ENCODE measurements at places on chromosomes 11 and 22.

DNA sequence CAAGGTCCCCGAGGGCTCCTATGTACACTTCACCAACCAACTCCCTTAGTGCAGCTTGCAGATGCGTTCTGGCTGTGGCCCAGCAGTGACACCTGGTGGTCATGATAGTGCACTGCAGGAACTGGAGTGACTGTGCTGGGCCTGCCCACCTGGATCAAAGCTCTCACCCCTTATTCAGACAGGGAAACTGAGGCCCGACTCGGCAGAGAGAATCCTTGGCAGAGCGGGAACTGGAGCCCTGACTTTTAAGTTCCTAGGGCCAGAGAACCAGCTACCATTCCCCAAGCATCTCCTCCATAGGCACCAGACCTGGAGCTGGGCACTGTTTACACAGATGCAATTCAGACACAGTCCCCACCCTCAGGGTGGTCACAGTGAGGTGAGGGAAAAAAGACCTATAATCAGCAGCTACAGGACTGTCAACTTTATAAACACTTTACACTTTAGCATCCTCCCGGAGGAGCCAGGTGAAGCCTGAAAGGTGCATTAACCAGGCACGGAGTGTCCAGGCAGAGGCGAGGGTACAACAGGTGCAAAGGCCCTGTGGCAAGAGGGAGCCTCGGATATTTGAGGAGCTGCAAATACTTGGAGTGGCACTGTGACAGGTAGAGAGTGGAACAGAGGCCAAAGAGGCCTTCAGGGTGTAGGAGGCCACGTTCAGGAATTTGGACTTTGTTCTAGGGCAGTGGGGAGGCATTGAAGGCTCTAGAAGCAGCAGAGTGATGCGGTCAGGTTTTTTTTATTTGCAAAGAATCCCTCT is 22.0 kb downstream of the RHBDD3 start:
- peak; percentile 37 for DNase-seq

GRCh38 chr11:48129697-48130395 is 86.8 kb upstream of the OR4B1 start:
- no peak for DNase-seq

DNA sequence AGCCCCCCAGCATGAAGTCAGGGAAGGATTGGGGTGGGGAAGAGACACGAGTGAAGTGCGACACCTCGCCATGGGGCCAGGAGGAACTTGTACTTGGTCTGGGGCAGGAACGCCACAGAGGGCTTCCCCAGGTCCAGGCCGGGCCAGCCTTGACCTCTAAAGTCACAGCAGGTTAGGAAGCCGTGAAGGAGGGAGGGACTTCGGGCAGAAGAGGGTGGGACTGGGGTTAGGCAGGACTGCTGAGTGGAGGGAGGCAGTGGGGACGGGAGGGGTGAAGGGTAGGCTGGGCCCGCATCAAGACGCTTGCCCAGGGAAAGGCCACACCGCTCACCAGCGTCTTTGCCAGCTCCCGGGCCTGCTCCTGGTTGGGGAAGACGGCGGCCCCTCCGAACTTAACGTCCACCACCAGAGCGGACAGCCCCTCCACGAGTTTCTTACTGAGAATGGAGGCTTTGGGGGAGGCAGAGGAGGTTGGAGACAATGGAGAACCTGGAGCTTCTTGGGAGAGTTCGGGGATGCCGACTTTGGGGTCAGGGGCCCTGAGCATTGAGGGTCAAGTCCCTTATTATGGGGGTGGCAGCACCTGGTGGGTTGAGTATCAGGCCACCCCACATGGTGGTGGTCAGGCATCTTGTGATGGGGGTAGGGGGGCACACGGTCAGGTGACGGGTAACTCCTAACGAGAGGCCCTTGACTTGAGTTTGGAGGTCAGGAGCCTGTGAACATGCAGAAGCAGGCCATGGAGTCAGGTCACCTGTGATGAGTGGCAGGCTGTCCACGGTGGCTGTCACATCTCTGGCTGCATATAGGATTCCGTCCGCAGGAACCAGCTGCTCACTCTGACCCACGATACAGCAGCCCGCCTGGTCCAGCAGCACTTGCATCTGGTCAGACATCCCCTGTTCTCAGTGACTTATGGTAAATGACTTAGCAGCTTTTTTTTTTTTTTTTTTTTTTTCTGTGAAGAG is 1.7 kb upstream of the SCO2 start:
- no peak for DNase-seq

- DNase-seq = no peak
Observed at GRCh38 chr11:69603111-69603836, 37.7 kb upstream of the CCND1 start.

- DNase-seq = no peak
Observed at GRCh38 chr22:44893731-44894080, 116.1 kb downstream of the PHF21B start.

DNA sequence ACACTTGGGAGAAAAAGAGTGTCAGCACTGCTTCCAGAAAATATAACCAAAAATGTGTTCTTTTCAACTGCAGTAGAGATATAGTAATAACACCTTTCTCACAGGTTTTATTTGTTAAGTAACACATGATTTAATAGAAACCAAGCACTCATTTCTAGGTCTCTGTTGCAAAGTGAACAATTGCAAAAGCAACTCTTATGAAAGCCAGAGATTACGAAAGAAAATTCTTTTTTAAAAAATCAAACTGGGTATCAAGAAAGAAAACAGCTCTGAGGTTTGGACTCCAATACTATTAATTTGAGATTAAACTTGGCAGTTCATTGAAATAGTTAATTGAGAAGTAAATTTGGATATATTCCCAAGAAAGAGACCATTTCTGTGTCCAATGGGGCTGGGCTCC is 9.8 kb upstream of the XKR3 start:
- DNase-seq = no peak

GRCh38 chr11:66345316-66345649 is 379 bp upstream of the BRMS1 start:
- no peak for DNase-seq

DNA sequence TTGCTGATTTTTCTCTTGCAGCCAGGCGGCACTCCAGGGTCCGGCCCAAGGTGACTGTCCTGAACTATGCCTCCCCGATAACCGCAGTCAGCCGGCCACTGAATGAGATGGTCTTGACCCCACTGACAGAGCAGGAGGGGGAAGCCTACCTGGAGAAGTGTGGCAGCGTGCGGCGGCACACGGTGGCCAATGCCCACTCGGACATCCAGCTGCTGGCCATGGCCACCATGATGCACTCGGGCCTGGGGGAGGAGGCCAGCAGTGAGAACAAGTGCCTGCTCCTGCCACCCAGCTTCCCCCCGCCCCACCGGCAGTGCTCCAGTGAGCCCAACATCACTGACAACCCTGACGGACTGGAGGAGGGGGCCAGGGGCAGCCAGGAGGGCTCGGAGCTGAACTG is 47.8 kb downstream of the TRAF6 start:
- no peak for DNase-seq

GRCh38 chr11:47332303-47332711 is 20.2 kb downstream of the MYBPC3 start:
- no peak for DNase-seq

DNA sequence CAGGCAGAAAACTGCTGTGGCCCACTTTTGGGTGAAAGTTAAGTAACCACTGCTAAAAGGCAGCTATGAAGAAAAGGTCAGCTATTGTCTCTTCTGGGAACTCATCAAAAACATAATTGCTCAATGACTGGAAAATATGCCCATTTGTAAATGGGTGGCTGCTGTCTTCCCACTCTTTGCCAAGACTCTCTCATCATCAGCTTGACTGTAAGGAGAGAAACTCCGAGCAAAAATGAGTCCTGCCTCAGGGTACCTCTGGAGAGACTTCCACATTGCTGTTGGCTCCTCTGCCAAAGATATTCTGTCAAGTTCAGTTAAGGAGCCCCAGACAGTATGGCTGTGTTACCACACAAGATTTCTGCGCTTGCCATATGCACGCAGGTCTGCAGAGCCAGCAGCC is 138.7 kb downstream of the BBOX1 start:
- DNase-seq = no peak

- no peak for DNase-seq
Observed at GRCh38 chr11:81211050-81211449, 1522.6 kb downstream of the FAM181B start.

GRCh38 chr11:58730507-58731089 is 1.1 kb downstream of the GLYAT start:
- DNase-seq = no peak

DNA sequence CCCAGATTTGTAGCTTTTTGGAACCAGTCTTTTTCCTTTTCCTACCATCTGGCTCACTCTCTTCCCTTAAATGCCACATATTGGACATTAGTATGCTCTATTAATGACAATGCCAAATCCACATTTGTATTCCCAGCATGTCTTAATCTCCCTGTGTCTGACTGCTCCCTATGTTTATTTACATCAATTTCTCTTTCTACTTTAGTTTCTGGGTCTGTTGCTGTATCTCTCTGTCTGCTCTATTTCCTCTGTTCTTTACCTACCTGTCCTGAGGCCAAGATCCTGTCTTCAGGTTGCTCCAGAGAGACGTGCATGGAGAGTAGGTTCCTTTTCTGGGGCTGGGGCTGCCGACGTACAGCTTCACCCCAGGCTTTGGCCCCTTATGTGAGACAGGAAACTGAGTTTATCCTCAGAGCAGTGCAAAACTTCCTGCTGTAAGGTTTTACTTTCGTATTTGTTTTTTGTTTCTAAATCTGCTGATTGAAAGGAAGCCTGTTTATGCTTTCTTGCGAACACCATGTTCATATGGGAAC is 25.6 kb downstream of the OR2AG2 start:
- no peak for DNase-seq

DNA sequence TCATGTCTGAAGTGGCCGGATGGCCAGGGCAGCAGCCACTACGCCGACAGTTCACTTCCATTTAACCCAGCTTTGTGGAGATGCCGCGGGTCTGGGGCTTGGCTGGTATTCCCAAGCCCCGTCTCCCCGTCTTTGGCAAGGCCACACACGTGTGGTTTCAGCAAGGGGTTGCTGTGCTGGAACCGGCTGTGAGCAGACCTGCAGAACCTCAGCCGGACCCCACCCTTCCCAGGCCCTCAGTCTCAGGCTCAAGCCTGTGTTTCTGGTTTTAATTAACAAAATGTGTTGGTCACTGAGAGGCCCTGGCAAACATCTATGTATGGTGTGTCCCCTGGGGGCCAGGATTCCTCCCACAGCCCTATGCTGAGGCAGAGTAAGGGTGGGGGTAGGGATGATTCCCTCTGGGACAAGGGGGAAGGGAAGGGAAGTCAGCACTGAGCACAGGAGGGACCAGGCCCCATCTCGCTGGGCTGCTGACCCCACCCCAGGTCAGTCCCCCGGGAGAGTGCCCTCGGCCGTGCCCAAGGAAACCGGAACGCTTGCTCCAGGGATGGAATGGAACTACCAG is 9.3 kb downstream of the OSBPL5 start:
- DNase-seq = no peak

- no peak for DNase-seq
Observed at GRCh38 chr11:102234779-102235439, 82.4 kb upstream of the BIRC3 start.

DNA sequence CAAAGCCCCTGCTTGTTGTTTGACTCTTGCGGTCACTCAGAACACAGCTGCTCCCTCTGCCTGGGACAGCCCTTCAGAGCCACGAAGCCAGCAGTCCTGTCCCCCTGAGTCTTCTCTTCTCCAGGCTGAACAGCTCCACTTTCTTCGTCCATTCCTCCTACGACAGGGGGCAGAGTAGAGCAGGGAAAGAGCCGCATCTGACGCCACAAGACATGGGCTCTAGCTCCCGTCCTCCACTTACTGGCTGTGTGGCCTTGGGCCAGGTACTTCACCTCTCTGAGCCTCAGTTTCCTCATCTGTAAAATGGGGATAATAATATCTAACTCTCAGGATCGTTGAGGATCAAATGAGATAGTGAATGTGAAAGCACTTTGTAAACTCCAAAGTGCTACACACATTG is 29.9 kb downstream of the CHRDL2 start:
- DNase-seq = no peak

DNA sequence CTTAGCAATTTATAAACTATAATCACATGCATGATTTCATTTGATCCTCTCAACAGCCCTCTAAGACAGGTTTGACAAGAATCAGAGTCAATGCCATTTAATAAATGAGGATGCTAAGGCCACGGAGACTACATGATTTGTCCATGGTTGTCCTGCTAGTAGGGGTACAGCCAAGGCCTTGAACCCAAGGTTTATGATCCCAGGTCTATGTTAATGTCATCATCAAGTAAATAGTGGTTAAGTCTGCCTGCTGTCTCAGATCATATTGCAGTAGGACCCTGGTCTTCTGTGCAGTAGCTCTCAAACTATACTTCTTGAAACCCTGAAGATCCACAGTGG is 17.7 kb upstream of the SYTL2 start:
- DNase-seq = no peak

DNA sequence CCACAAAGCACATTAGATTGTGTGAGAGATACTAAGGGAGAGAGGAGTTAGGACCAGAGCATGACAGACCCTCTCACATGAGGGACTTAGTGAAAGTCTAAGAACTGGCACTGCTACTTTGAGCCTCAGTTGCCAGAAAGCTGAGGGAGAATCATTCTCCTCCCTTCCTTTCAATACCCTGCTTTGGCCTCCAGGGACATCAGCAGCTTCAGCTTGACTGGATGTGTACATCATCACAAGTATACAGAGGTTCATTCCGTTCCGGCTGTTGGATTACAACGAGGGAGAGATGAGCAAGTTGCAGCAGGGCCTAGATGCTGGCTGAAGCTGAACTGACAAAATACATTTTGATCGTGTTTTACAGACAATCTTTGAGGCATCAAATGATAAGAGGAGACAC is 15.7 kb upstream of the ANO5 start:
- DNase-seq = no peak

DNA sequence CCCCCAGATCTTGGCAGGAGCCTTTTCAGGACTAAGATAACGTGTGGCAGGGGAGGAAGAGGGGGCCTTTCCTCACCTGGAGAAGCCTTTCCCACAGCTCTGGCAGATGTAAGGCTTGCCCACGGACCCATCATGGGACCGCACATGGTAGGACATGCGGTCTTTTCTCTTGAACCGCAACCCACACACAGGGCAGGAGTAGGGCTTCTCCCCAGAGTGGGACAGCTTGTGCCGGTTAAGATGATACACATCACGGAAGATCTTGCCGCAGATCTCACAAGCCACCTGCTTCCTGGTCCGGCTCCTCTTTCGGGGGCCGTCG is 1.9 kb downstream of the PATZ1 start:
- DNase-seq = peak; percentile 14

GRCh38 chr11:75475767-75476650 is 43.0 kb upstream of the KLHL35 start:
- DNase-seq = no peak

DNA sequence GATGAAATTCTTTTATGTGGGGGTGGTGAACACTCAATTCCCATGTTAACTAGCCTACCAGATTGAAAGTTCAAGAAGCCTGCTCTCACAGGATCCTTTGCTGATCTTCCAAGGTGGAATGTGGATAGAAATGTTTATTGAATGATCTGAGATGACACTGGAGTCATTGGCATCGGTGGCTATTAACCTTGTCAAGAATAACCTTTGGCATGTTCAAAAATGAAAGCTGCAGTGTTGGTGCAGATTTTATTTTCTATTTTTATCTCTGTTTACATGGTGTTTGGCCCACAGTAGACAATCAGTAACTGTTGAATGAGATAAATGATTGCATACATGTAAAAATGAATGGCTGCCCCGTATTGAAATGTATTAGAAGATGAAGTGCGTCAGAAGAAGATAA is 19.0 kb downstream of the MCAM start:
- no peak for DNase-seq

All from stimulated activated CD8-positive, alpha-beta memory T cell treated with anti-CD3 and anti-CD28 coated beads, Interleukin-15, amount 100 ng/mL, for 4 hours (primary cell).